ENCODE measurements at places on chromosomes 1 and 21.
A peak's percentile ranks its signal among the peaks of the same experiment; 100 is the strongest.

GRCh38 chr1:152020849-152021248 is 16.0 kb downstream of the S100A11 start:
- no peak for DNase-seq

DNA sequence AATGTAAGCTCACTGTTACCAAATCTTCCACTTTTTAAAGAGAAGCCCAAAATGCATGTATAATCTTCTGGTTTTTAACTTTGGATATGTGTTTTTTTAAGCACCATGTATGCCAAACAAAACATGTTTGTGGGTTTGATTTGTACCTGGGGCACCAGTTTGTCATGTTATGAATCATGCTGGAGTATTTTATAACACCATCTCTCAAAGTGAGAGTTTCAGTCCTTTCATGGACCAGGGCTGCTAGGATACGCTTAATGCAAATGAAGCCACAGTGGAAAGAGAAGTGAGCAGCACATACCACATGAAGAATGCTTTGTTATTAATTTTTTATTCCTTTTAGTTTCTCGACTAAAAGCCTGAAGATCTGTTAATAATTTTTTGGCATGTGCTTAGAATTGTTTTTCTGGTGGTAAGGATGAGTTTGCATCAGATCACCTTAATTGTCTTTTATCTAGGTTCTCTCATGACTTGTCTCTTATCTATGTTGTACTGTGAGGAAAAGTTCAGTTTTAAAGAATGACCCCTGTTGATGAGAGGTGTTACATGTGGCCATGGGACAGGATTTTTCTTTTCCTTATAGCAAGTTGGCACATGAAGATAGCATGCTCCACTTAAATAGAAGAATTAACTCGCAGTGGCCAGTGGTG is 2.0 kb upstream of the RABGAP1L start:
- DNase-seq = no peak

DNA sequence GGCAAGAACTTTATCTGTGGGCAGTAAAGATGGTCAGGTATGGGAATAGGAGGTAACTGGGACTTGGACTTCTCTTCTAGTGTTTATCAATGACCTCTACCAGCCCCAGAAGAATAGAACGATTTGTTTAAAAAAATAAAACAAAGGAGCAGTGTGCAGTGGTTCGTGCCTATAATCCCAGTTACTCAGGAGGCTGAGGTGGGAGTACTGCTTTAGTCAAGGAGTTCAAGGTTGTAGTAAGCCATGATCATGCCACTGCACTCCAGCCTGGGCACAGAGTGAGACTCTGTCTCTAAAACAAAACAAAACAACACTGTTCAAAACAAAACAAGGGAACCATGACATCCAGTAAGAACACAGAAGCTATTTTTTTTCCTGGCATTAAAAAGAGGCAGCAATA is 4.3 kb downstream of the RNF19B start:
- DNase-seq = no peak

DNA sequence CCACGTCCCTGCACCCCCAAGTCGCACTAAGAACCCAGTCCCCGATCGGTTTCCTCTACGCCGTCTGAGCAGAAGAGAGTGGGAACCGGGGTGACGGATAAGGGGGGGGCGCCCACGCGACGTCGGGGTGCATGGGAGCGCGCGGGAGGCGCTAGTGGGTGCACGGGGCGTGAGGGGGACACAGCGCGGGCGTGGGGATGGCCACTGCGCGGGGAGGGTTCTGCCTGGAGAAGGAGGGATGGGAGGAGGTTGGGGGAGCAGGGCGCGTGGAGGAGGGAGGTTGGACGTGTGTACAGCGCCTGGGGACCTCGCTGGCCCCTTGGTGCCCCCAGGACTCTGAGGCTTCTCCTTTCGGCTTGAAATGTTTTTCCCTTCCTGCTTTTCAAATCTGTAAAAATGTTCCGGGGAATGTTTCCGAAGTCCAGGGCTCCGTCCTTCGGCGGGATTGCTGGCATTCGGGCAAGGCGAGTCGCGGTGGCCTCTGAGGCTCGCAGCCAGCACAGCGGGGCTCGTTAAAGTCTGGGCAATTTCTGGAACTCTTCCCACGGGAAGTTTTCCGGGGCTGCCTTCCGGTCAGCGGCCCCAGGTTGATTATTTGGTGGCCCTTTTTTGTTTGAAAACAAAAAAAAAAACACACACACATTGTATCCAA is 13.1 kb downstream of the RNF220 start:
- no peak for DNase-seq

DNA sequence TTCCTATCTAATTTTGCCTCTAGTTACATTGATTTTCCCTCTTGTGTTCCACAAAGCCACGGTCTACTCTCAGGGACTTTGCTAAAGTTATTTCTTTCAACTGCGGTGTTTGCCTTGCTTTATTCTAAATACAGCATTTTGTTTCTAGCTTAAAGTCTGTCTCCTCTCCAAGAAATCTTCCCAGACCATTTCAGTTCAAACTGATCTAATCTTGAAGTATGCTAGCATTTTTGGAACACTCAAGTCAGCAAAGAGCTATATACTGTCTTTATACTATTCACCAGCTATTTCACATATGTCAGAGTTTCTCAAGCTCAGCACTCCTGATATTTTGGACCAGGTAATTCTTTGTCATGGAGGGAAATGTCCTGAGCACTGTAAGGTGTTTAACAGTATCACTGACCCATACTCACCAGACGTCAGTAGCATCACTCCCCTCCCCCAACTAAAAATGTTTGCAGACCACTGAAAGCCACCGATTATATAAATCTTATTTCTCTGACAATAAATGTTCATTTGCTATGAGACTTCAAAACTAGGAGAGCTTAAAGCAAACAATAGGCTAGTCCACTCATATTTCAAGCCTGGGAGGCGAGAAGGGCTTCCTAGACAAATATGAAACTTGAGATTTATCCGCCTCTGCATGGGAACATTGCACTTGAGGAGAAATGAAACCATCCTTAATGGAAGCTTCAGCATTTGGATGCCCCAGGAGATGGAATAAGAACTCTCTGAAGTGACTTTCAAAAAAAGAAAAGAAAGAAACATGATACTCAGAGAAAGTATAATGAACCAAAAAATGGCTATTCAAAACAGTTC is 81.1 kb downstream of the KIAA0319L start:
- DNase-seq = no peak

DNA sequence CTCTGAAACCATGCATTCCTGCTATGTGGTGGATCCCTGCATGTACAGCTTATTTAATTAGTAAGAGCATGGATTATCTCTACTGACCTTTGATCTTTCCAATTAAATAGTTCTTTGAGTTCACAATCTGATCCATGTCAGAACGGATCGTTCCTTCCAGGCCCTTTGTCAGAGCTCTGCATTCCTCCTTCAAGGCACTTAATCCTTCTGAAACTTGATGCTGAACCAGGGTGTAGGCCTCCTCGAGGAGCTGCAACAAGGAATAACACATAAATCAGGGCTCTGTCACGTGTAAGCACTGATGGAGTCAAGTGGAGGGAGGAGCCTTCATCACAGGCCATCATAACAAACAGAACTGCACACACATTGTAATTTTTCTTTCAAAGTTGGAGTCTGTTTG is 68.4 kb upstream of the EDEM3 start:
- peak; percentile 56 for DNase-seq

- no peak for DNase-seq
These were observed 25.5 kb downstream of the PUM1 start for GRCh38 chr1:31040038-31040437.

GRCh38 chr1:18166929-18167328 is 59.3 kb downstream of the IGSF21 start:
- no peak for DNase-seq

- no peak for DNase-seq
These were observed 497.4 kb downstream of the SIPA1L2 start for GRCh38 chr1:232132572-232132971.

GRCh38 chr1:47580451-47580995 is 142.7 kb downstream of the FOXD2 start:
- no peak for DNase-seq

DNA sequence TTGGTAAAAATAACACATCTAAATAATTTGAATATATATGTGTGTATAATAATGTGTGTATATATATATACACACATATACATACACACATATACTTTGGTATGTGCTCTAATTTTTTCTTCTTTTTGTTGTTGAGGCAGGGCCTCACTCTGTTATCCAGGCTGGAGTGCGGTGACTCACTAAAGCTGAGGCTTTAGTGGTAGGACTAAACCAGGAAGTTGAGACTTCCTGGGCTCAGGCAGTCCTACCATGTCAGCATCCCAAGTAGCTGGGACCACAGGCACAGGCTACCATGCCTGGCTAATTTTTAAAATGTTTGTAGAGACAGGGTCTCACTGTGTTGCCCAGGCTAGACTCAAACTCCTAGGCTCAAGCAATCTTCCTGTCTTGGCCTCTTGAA is 46.7 kb upstream of the CXADR start:
- no peak for DNase-seq

DNA sequence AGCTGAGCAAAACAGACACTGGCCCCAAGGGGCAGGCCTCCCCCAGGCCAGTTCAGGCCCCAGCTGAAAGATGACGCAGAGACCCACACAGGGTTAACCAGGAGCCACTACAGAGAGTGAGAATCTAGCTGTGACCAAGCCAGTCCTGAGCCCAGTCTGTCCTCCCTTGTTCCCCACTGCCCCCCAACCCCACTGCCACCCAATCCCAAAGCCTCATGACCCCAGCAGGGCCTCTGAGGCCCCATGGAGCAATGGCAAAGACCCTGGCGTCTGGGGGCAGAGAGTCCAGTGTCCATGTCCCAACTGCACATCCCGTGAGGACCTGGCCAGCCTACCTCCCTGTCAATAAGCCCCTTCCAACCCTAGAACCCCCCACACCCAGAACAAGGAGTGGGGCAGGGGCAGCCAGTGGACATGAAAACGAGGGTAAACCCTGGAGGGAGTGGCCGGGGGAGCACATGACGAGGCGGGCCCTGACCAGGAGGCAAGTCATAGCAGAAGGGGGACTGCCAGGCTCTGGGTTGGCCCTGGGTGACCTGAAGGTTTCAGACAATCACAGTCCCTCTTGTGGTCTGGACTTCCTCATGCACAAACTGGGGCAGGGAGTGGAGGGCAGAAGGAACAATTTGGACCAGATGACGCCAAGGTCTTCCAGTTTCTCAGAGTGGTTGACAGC is 100.5 kb downstream of the GLIS1 start:
- no peak for DNase-seq

- no peak for DNase-seq
These were observed 15.8 kb upstream of the NUP210L start for GRCh38 chr1:154170547-154171222.
